ENCODE measurements at places on chromosomes 7 and 10.

- DNase-seq = no peak
These were observed 8.1 kb downstream of the RADIL start for GRCh38 chr7:4875391-4875790.

- DNase-seq = no peak
These were observed 5.8 kb downstream of the PSMA2 start for GRCh38 chr7:42926204-42926603.

DNA sequence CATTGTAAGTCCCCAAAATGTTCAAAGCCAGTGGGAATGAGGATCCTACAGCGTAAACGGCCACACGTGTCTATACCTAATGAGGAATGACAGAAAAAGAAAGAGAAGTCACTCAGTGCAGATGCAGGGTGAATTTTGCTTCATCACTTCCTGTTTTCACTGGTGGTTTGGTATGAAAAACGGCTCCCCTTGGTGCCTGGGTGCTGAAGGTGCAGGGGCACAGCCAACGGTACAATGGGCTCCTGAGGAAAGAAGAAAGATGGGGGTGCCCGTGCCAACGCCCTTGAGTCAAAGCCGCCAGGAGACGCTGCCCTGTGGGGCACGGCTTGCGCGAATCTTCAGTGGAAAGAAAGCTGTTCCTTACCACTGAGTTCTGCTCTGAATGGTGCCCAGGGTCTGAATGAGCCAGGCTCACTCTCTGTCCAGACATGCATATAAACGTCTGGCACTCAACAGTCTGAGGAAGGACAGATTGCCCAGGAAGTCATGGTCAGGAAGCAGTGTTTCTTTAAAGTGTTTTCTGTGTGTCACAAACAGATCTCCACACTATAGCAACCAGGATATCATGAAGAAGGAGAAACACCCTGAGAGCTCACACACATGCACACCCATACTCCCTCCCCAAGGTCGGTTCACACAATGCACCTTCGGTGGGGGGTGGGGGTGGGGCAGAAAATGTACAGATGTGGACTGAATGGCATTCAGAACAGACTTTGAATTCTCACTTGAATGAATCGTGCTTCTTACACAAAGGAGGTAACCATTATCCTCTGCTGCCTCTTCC lies 105.8 kb downstream of the ELMO1 start:
- no peak for DNase-seq

- peak; percentile 59 for DNase-seq
These were observed 186.8 kb downstream of the USP6NL start for GRCh38 chr10:11424456-11425295.

DNA sequence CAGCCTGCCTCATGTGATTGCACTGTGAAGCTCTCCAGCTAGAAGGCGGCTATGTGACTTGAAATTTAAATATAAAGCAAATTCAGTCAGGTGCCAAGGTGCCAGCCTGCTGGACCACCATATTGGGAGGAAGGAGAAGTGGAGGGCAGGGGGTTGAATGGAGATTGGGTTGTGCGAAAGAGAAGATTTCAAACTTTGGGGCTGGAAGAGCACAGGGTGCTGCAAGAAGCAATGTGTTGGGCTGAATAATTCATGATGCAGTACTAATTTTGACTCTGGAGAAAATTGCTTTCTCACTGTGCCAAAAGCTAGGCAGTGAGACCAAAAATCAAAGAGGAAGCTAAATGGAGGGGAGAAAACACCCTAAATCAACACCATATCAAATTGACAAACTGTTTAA lies 335.3 kb downstream of the NRG3 start:
- DNase-seq = no peak

- peak; percentile 29 for DNase-seq
These were observed 1.0 kb downstream of the PAXIP1 start for GRCh38 chr7:155001756-155002410.
